ENCODE measurements at places on chromosomes 3 and 15.
A peak's percentile ranks its signal among the peaks of the same experiment; 100 is the strongest.

- DNase-seq, result peak; percentile 34
These were observed 33.9 kb downstream of the PLD1 start for GRCh38 chr3:171776411-171776810.

- DNase-seq, result no peak
These were observed 219.7 kb upstream of the LINGO1 start for GRCh38 chr15:77852241-77853007.

GRCh38 chr3:43693594-43693993 is 2.9 kb downstream of the ABHD5 start:
- DNase-seq, result no peak

- no peak for DNase-seq
These were observed 197.6 kb downstream of the PDZRN3 start for GRCh38 chr3:73427048-73427706.

DNA sequence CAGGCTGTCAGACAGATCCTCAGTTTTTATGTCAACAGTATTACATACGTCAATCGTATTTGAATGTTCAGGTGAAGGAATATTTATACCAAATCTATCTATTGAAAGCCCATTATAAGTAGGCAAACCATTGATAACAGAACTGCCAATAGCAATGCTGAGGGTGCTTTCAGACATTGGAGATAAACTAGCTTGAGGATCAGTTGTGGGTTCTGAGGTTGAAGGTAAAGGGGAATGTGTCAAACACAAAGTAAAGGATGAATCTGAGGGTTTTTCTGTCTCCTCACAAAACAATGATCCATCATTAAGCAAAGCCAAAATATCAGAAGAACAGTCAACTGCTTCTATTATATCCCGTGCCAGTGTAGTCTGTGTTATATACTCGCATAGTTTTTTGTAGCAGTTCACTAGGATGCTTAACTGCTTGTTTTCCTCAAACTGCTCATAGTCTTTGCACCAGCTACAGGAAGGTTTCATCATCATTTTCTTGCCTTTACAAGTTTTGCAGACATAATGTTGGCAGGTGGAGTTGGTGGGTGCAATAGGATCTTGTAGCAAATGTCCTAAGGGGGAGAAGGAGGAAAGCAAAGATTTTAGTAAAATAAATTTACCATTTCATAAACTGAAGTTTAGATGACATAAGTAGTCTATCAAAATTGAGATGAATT is 43.8 kb downstream of the MSL2 start:
- DNase-seq, result no peak

DNA sequence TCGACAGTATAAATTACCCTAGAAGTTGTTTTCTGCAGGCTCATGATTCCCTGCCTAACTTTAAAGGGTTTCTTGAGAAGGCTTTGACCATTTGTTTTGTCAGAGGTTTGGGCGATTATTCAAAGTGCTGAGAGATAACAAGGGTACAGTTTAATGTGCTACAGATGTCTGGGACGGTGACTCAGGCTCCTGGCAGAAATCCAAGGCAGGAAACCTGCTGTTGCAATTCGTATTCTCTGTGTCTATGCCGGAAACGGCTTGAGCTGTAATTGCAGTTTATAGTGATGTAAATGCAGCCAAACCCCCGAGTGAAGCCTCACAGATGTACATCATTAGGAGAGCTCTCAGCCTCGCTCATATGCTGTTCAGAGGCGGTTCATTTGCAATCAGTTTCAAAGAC is 65.6 kb downstream of the SYNPR start:
- DNase-seq, result peak; percentile 73

DNA sequence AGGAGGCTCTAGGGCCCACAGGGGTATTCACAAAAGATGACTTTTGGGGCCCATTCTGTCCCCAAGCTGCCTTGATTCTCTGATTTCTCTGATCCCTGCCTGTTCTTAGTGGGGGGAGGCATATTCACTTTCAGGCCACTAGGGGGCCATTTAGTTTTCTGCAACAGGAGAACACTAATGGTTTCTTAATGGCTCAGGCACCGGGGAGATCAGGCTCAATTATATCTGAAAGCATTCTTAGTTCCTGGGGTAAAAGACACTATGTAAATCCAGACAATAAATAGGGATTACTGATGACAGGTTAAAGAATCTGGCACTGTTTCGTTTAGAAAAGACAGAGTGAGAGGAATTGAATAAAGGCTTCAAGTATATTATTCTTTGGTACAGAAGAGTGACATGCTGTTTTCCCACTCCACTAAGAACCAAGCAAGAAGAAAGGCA is 2.5 kb upstream of the INAFM2 start:
- DNase-seq, result peak; percentile 40

- DNase-seq, result no peak
These were observed 345.0 kb downstream of the GRM7 start for GRCh38 chr3:7205962-7206361.

- DNase-seq, result no peak
These were observed 83.8 kb downstream of the TGFBR2 start for GRCh38 chr3:30690199-30690598.

DNA sequence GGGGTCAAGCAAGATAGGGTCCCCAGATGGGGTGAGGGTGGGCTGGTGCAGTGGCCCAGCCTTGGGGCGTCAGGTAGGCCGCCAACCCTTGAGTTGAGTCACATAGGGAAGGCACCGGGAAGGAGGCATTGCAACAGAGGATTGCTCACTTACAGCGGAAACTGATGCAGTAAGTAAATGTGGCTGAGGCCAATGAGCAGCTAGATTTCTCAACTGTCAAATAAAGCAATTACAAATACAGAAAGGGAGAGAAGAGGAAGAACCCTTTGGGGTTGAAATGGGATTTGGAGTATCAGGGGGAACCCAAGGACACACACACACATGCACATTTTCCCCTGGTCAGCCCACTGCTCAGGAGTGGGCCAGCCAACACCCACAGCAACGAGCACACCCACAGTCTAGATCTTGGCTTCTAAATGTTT is 44.0 kb downstream of the CHSY1 start:
- DNase-seq, result no peak

DNA sequence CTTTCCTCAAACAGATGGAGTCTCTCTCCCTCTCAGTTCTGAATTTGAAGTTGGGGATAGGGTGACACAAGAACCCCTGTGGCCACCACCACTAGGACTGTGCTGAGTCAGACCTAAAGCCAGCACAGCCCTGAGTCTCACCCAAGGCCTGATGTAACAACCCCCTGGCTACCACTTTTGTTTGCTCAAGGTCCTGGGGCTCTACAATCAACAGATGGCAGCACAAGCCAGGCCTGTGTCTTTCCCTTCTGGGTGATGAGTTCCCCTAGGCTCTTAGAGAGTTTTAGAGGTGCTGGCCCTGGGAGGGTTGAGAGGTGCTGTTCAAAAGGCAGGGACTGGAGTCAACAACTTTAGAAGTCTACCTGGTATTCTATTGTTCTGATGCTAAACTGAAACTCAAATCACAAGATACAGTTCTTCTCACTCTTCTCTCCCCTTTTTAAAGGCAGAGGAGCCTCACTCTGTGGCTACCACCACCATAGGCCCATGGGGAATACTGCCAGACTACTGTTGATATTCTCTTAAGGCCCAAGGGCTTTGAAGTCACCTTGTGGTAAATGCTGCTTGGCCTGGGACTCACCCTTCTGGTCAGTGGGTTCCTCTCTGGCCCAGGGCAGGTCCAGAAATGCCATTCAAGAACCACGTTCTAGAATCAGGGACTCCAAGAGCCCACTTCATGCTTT is 6.5 kb downstream of the OR5K4 start:
- no peak for DNase-seq

- no peak for DNase-seq
These were observed 13.3 kb upstream of the PARL start for GRCh38 chr3:183898028-183898431.

DNA sequence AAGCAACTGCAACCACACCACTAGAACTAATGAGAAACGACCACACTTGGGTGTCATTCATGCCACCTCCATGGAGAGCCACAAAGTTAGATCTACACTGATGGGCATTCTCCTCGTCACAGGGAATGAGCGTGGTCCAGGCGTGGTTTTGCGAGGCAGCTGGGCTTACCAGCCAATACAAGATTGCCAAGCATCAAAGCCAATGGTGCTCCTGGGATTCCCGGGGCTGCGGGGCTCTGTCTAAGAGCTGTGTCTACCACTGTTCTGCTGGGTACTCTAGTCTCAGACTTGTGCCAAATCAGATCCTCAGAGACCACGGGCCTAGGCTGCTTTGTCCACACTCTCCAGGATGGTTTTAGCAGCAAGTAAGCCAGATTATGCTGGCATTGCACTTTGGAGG is 43.8 kb downstream of the RAB6B start:
- DNase-seq, result no peak

- DNase-seq, result no peak
These were observed 4.3 kb downstream of the RBP1 start for GRCh38 chr3:139534992-139535879.

DNA sequence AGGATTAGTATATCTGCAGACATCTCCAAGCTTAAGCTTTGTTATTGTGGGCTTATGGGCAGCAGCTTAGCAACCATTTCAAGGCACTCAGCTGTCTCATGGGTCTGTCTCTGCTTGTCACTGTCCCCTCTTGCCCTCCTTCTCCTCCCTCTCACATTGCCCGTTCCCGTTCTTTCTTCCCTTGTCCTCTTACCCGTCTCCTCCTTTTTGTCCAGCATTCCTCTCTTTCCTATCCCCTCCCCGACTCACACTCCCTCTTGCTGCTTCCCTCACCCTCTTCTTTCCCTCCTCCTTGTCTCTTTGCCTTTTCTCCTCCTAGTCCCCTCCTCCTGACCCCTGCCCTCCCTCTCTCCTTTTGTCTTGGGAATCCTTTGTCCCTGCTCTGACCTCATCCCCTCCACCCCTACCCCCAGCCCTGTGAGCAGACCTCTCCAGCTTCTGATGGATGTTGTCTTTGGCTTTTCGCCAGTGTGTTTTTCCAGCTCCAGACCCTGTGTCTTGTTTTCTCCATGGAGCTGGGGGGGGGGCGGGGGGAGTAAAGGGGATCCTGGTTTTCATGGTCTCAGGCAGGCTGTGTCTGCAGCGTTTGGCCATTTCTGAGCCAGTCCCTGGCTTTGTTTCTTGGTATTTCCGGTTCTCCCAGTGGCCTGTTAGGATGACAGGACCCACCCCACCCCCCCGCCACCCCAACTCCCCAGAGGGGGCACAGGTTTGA is 47.9 kb upstream of the TRAK1 start:
- peak; percentile 14 for DNase-seq

DNA sequence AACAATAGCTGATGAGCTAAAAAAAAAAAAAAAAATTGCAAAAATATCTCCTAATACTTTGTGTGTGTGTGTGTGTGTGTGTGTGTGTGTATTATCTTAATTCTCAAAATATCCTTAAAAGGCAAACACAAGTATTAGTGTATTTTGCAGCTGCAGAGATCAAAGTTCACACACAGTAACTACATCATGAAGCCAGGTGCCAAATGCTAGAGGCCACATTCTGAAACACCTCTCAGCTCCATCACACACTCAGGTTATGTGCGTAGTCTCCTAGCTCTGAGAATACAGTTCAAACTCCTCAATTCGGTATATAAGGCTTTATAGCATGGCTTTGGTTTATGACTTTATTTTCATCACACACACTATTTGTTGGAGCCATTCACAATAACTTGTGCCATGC is 33.5 kb upstream of the PPARG start:
- DNase-seq, result no peak

DNA sequence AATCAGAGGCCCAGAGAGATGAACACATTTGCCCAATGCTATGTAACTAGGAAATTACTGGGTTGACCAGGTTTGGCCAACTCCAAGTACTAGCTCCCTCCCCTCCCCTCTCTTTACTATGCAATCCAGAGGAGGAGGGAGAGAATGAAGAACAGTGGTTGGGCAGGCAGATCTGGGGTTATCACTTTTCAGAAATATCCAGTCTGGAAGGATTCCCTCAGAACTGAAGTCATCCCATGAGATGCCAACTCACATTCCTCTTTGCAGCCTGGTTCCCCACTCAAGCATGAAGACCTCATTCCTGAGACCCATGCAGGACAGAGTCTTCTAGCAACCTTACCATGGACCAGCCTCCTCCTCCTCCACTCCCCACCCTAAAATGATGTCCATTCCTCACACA is 201.1 kb downstream of the TLE3 start:
- DNase-seq, result no peak

- DNase-seq, result no peak
These were observed 53.6 kb downstream of the UBP1 start for GRCh38 chr3:33386631-33387030.

DNA sequence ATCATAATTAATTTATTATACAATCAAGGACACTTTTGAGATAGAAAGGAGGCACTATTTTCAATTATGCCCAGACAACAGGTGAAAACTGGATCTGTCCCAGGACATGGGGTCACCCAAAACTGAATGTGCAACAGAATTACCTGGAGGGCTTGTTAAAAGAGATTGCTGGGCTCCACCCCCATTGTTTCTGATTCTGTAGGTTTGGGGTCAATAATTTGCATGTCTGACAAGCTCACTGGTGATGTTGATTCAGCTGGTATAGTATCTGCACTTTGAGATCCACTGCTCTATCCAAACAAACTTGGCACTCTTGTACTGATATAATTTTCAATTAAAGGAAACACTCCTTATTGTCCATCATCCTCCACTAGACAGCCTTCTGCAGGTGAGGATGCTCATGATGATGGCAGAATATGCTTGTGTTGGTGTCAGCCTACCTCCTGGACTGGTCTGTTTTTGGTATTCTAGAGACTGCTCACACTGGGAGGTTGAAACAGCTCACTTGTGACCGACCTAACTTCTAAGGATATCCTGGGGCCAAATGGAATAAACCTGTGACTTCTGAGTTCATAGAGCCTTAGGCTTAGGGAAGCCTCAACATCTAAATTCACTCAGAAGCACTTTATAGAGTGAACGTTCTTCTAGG is 2.2 kb downstream of the P2RY14 start:
- DNase-seq, result no peak

- no peak for DNase-seq
These were observed 89.1 kb downstream of the LIPC start for GRCh38 chr15:58520936-58521292.

DNA sequence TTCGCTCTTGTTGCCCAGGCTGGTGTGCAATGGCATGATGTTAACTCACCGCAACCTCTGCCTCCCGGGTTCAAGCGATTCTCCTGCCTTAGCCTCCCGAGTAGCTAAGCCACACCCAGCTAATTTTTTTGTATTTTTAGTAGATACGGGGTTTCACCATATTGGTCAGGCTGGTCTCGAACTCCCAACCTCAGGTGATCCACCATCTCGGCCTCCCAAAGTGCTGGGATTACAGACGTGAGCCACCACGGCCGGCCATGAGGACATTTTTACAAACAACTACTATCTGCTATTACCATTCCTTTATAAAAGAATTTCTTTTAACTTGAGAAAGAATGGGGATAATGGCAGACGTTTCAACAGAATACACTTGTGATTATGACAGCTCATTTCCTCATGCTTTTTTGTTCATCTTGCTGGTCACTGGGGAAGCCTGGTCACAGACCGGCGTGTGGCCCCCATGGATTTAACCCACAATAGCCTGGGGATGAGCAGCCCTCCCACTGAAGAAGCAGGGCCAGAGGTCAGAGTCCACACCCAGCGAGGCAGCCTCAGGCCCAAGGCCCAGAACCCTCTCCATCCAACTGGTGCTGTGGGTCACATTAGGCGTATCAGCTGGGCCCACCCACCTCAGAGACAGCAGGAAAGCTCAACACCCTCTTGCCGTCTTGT is 112.0 kb downstream of the LIPC start:
- DNase-seq, result no peak

DNA sequence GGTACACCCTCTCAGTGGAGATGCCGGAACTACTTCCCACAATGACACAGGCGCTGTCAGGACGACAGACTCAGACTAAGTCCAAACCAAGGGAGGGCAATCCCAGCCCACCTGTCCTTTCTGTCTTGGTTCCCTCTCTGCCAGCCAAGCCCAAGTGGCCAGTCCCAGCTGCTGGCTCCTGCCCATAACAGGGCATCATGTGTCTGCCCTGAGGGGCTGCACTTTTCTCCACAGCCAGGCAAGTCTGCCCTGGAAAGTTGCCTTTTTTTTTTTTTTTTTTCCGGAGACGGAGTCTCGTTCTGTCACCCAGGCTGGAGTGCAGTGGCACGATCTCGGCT is 20.0 kb upstream of the BCL2A1 start:
- no peak for DNase-seq
